GM19239 (cell line): ENCODE measurements at places on chromosomes 4 and X.

- no peak for DNase-seq
Measured at GRCh38 chr4:100635899-100636298, 118.1 kb upstream of the EMCN start.

DNA sequence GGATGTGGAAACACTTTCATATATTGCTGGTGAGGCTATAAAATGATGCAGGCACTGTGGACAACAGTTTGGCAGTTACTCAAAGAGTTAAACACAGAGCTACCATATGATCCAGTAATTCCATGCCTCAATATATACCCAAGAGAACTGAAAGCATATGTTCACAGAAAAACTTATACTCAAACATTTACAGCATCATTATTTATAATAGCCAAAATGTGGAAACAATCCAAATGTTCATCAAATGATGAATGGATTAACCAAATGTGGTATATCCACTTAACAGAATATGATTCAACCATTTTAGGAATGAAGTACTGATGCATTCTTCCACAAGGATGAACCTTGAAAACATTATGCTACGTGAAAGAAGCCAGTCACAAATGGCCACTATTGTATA is 603.8 kb downstream of the IQCM start:
- DNase-seq = no peak

DNA sequence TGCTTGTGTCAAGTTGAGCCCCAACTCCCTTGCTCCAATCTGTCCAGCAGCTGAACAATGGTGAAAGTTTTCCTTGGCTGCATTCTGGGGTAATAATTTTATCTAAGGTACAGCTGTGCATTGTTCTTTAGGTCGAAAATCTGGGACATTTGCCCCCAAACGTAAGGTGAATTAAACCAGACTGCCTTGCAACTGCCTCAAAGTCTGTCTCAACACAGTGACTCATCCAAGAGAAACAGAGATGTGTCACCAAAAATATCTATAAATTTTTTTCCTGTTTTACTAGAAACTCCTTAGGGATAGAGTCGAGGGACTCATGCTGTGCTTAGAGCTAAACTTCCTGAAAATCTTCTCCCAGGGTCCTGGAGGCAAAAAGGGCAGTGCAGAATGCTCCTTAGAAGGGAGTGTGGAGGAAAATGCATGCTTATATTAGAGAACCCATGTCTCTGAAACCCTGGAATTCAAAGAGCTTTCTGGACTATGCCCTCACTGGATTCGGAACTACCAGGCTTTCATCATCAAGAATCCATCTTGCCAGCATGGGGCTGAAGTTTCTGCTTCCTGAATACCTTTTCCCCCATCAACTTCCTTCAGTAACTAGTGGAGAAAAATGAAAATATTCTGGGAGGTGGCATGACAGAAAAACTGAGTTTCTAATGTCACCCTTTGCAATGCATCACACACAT is 115.7 kb downstream of the PALLD start:
- DNase-seq = no peak

DNA sequence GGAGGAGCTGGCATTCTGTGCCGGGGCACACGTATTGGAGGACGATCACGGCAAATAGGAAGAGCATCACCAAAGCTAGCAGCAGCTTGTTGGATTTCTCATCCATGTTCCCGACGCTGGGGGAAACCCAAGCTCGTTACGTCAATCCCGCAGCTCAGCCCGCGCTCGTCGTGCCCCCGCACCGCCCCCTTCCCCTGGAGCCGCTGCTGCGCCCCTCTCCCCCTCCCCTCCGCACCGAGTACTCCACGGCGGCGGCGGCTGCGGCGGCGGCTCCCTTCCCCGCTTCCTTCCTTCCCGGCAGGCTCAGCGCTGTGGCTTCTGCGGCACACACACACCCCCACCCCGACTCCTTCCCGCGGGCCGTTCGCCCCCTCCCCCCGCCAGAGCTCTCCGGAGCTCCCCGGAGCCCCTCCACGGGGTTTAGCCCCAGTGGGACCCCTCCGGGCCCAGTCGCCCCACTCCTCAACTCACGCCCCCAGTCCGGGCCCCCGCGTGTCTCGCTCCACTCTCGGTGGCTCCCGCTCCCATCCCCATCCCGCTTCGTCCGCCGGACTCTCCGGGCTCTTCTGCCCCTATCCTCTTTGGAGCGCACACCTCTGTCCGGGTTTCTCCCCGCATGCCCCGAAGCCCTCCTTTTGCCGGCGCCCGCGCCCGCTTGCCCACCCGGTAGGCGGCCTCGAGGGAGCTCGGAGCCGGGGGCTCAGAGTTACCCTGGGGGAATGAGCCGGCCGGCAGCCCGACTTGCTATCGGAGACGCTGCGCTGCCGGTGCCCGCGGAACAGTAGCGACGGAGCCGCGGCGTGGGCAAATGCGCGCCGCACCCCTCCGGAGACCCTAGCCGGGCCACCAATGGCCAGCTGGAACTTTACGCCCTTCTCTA is 978 bp downstream of the HS6ST2 start:
- DNase-seq = no peak

- DNase-seq = no peak
Measured at GRCh38 chr4:39085891-39086290, 23.9 kb downstream of the KLHL5 start.

- DNase-seq = peak; percentile 23
Measured at GRCh38 chr4:186724058-186724863, 605 bp upstream of the FAT1 start.

- no peak for DNase-seq
Measured at GRCh38 chrX:153924149-153924861, 1.8 kb downstream of the ARHGAP4 start.

DNA sequence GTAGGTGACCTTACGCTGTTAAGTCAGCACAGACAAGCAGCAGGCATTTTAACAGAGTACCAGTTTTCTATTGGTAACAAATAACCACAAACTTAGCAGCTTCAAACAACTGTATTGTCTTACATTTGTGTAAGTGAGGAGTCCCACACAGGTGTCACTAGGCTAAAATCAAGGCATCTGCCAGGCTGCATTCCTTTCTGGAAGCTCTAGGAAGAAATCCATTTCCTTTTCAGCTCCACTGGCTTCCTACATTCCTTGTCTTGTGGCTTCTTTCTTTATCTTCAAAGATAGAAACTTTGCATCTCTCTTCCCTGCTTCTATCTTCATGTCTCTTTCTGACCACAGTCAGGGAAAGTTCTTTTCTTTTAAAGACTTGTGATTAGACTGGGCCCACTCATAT is 139.9 kb downstream of the TMEM144 start:
- DNase-seq = no peak

GRCh38 chr4:71538528-71538927 is 199.7 kb downstream of the SLC4A4 start:
- DNase-seq = no peak

GRCh38 chrX:97619499-97619898 is 735.8 kb downstream of the RPA4 start:
- no peak for DNase-seq

GRCh38 chrX:44435047-44435446 is 91.6 kb upstream of the EFHC2 start:
- no peak for DNase-seq

DNA sequence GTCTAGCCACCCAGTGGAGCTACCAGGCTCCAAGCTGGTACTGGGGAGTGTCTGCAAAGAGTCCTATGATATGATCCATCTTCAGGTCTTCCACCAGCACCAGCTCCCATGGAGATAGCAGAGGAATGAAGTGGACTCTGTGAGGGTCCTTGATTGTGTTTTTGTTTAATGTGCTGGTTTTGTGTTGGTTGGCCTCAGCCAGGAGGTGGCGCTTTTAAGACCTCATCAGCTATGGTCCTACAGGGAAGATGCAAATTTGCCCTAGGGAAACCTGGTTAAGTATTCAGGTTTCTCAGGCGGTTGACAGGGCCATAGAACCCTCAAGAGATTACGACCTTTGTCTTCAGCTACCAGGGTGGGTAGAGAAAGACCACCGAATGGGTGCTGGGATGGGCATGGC is 1141.1 kb downstream of the STIM2 start:
- no peak for DNase-seq

DNA sequence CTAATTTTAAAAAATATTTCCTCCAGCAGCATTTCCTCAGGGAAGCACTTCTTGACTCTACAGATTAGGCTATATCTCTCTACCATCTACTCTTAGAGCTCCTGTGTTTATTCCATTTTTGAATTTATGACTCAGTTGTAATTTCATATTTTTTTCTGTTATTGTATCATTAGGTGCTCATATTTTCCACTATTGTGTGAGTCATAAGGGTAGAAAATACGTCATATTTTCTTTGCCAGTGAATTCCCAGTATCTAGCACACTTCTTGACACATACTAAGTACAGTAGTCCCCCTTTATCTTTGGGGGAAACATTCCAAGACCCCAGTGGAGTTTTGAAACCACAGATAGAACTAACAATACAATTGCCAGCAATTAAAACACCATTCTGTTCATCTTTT is 431.2 kb downstream of the GASK1B start:
- DNase-seq = no peak

DNA sequence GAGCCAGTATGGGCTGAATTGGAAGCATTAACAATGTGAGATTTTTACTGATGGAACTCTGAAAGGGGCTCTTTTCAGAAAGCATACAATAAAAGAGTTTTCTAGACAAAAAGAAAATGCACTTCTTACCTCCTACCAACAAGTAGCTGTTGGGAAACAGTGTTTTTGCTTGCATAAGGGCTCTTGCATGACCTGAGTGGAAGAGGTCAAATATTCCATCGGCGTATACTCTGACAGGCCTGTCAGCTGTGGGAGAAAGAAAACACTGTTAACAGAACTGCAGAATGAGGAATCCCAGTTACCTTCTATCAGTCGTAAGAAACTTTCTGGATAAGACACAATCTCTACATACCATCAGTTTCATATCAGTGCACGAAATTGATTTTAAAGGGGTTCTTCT is 39.5 kb downstream of the PCYT1B start:
- no peak for DNase-seq

DNA sequence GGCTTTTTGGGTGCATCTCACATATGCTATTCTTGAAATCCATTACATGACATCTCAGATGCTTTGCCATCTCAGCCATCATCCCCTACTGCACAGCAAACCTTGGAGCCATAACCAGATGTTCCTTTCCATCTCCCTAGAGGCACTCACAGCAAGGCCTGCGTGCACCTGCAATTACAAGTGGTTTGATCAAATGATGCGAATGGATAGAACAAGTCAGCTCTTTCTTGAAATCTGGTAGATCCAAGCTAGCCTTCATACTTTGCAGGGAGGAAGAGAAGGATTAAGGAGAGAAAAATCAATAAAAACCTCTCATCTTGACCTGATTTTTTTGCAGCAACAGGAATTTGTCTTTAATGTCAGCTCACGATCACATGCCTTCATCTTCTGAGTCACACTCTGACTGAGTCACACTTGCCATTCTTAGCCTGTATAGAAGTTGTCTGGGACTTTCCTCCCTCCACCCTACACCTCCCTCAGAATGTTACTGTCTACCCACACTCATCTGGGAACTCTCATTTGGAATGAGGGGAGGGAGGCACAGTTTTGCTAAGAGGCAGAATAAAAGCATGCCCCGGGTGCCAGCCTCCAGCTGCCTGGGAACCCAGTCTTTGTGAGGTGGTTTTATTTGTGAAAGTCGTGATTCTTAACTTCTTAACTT is 11.9 kb upstream of the TRIML1 start:
- no peak for DNase-seq

DNA sequence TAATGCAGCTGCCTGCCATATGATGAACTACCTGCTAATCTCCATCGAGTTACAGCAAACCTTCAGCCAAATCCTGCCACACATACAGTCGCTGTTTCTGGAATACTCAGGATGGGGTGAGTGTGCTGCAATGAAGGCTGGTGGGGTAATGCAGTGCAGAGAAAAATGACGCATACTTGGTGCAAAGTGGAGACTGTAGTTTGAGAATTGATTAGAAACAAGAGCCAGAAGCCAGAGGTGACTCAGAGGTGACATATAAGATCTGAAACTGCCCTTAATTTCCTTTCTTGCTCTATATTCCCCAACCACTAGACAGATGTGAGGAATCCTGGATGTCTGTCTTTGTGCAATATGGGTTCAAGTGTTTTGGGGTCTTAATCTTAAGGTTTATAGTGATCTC is 22.0 kb downstream of the C4orf54 start:
- no peak for DNase-seq

GRCh38 chr4:188992706-188993105 is 853.5 kb downstream of the TRIML1 start:
- no peak for DNase-seq

GRCh38 chrX:40933132-40933705 is 152.0 kb upstream of the USP9X start:
- DNase-seq = no peak

- no peak for DNase-seq
Measured at GRCh38 chrX:82141942-82142341, 940.0 kb downstream of the SH3BGRL start.

DNA sequence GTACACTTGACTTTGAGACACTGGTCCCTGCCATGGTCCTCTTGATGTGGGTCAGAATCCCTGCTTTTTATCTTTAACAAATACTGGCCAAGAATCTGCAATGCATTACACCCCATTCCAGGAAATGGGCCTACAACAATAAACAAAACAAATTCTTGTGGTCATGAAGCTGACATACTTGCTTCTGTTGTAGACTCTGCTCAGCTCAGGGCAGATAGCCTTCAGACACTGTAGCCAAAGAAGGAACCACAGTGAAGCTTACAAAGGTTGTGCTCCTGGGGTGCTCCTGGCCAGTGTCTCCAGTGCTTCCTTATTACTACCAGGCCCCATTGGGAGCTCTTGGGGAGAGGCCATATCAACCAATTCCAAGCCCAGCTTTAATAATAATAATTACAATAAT is 21.8 kb downstream of the KIAA1210 start:
- no peak for DNase-seq
